Tibial artery (tissue), 4 donors: ENCODE measurements at places on chromosomes 3 and 15.

- no peak for DNase-seq
Measured at GRCh38 chr3:101259485-101260341, 60.7 kb downstream of the IMPG2 start.

DNA sequence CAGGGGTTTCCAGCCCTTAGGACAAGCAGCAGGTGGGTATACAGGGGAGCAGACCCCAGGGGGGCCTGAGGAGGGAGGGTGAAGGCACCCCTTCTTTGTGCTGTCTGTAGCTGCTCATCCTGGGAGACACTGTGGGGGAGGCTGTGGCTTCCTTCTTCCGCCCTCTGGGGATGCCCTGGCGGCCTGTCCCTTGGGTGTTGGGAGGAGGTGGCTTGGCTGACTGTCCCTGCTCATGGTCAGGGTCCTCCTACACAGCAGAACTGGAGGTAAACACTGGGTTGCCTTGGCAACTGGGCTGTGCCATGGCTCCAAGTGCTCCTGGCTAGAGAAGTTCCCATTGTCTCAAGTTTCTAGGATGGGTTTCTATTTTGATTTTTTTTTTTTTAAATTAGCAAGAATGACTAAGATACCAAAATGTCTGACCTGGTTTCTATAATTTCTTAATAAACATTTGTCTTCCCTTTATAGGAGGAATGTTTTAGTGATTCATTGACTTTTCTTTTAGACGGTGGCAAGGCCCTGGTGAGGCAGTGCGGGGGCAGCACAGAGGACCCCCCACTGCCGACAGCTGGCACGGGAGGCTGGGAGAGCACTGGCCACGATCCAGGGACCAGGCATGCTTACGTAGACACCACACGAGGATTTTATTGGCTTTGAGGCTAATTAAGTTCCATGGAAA, 12.4 kb downstream of the KLF13 start:
- peak; percentile 89 for DNase-seq

DNA sequence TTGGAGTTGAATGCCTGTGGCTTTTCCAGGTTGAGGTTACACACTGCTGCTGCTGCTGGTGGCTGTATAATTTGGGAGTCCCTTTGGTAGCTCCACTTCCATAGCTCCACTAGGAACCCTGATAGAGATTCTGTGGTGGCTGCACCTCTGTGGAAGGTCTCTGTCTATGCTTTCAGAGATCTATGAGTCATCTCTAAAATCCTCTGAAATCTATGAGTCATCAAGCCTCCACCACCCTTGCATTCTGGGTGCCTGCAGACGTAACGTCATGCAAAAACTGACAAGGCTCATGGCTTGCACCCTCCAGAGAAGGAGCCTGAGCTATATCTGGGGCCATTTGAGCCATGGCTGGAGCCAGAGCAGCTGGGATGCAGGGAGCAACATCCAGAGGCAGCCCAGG, 1037.0 kb upstream of the CFAP20DC start:
- DNase-seq: no peak

- DNase-seq: no peak
Measured at GRCh38 chr3:196563721-196564225, 4.6 kb downstream of the WDR53 start.
